ENCODE measurements at places on chromosomes 2 and 18.
A peak's percentile ranks its signal among the peaks of the same experiment; 100 is the strongest.

GRCh38 chr2:57880446-57880845 is 166.2 kb upstream of the VRK2 start:
- DNase-seq, result no peak

- DNase-seq, result no peak
These were observed 583.1 kb downstream of the XIRP2 start for GRCh38 chr2:167471332-167471731.

DNA sequence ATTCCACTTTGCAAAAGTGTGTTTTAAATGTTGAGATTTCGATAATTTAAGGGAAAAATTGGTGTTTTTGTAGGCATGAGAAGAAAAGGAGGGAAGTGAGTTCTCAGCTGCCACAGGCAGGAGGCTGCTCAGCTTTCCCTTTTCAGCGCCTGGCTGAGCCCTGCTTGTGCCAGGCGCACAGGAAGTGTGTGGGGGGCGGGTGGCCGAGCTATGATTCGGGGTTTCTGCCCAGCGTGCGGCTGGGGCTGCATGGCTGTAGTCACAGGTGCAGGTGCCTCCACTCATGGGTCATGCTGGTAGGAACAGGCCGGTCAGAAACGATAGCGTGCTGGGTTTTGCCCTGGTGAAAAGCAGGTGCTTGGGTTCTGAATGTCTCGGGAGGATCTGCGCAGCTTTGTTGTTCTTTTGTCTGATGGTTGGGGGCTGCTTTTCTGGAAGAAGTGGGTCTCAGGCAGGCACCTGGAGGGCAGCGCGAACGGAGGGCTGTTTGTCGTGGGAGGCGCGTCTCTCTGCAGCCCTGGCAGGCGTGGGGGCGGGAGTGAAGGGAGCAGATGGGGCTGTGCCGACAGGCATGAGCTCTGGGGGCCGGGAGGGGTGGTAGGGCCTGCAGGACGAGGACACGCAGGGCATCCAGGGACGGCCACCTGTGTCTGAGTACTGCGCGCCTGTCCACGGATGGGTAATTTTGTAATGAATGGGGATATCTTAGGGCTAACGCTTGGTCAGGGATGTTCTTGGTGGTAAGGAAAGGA is 2.1 kb downstream of the KCNG2 start:
- no peak for DNase-seq

DNA sequence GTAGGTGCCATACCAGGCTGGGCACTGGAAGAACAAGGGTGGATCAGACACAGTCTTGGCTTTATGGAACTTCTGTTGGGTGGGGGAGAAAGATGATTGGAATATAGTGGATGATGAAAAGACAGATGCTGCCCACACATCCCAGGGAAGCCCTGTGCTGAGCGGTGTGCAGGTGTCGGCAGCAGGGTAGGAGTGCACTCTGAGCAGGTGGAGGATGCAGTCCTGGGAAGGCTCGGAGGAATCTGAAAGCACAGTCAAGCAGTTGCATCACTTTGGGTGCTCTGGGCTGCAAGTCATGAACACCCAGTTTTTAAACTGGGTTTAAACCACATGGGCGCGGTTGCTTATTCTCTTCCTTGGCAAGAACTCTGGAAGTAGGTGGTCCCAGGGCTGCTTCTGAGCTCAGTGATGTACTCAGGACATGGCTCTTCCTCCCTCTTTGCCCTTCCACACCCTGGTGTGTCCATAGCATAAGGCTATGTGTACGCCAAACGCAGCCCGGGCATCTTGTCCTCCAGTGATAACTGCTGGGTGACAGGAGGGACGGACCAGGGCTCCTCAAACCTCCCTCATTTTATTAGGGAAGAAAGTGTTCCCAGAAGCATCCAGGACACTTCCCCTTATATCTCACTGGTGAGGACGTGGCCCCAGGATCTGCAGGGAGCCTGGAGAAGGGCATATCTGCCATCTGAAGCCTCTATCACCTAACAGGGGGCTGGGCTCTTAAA is 84.0 kb downstream of the SH3RF3 start:
- no peak for DNase-seq

- DNase-seq, result peak; percentile 1
These were observed 180.8 kb downstream of the WDR7 start for GRCh38 chr18:56831988-56832387.

DNA sequence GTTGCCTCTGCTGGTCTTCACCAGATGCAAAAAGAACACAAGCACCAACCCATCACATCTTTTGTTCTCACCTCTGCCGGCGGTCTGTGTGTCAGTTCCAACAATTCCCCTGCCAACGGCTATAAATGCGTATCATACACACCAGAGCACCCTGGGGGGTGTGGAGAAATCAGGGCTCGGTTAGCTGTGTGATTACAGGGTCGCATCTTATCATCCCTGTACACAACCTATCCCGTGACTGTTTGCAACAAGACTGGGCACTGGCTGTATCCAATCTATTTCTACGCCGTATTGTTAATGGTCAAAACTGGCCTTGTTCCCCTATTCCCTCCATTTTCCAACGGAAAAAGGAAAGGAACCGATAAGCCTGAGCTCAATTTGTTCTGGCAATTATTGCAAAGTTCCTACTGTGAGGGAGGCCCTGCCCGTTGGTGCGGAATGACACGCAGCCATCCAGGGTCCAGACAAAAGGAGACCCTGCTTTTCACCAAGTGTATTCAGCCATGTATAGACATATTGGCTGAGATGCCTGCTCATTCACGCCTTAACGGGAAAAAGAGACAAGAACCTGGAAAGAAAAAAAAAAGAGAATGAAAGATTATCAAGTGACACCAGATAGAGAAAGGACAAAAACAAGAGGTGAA is 136.9 kb downstream of the CDH20 start:
- DNase-seq, result no peak

- peak; percentile 100 for DNase-seq
These were observed 18.6 kb upstream of the COL6A3 start for GRCh38 chr2:237432484-237433092.

- peak; percentile 58 for DNase-seq
These were observed 222.9 kb upstream of the AGAP1 start for GRCh38 chr2:235270956-235271355.

DNA sequence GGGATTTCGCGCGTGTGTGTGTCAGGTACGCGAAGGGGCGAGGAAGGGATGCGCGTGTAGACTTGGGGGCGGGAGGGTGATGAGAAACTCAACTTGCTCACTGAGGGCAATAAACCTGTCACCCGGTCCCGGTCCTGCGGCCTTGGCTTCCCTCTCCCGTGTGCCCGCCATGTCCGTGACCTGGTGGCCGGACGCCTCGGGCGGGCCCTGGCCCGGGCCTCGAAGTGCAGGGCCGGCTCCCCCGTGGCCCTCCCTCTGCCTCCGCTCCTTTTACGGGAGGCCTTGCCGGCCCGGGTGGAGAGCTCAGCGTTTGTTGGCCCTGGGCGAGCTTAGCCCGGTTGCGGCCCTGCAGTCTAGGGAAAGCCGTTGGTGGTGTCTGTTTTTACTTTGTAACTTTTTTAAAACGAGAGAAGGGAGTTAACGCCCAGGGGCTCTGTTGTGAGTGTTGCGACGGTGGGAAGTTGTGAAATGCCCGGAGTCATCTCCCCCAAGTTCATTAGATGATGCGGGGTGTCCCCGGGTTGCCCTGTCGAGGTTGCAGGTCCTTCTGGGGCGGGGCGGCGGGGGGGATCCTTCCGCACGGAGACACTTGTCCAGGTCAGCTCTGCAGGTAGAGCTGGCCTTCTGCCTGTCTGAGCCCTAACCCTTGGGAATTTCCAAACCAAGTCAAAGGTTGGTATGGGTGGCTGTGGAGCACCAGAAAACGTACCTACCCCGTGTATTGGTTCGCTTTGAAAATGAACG is 883 bp downstream of the SMCHD1 start:
- no peak for DNase-seq

DNA sequence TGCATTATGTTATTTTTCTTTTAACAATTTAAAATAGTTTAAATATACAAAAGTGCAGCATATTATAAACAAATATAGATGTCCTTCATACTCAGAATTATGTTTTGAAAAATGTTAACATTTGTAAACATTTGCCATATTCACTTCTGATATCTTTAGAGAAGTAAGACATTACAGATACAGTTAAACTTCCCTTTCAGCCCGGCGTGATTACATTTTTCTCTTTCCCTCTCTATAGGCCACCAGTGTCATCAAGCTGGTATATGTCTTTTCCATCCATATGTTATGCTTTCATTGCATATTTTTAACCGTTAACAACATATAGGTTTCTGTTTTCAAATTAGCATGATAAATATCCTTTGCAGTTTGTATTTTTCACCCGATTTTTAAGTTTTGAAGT is 27.1 kb downstream of the TTC39C start:
- DNase-seq, result no peak

GRCh38 chr2:137992039-137992646 is 27.9 kb downstream of the HNMT start:
- no peak for DNase-seq

DNA sequence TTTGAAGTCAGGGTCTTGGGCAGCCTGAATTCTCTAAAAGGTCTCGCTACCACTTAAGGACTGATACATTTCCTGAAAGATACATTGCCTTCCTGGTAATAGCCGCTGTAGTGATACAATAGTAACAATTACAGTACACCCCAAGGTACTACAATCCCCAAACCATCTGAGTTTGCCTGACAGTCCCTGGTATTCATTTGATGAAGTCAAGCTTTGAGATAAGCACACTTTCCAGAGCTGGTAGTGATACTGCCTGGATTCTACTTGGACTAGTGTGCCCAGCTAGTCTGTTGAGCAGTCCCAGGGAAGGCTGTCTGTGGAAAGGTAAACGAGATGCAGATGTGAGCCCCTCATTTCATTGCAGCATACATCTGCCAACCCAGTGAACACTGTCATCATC is 24.4 kb upstream of the ITGB6 start:
- no peak for DNase-seq

DNA sequence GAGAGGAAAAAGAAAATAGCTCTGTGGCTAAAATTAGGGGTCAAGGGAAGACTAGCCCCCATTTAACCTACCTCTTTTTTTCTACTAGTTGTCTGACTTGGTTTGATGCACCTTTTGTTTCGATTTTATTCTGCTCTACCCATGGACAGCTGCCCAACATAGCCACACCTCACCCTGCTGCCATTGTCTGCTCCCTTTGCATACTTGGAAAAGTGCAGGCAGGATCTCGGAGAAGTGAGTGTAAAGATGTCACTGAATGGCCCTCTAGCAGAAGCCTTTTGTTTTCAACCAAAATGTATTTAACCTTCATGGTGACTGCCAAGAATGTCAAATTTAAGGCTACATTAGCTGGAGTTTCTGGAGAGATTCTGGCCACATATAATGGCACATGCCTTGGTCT is 62.9 kb downstream of the SETBP1 start:
- DNase-seq, result no peak

DNA sequence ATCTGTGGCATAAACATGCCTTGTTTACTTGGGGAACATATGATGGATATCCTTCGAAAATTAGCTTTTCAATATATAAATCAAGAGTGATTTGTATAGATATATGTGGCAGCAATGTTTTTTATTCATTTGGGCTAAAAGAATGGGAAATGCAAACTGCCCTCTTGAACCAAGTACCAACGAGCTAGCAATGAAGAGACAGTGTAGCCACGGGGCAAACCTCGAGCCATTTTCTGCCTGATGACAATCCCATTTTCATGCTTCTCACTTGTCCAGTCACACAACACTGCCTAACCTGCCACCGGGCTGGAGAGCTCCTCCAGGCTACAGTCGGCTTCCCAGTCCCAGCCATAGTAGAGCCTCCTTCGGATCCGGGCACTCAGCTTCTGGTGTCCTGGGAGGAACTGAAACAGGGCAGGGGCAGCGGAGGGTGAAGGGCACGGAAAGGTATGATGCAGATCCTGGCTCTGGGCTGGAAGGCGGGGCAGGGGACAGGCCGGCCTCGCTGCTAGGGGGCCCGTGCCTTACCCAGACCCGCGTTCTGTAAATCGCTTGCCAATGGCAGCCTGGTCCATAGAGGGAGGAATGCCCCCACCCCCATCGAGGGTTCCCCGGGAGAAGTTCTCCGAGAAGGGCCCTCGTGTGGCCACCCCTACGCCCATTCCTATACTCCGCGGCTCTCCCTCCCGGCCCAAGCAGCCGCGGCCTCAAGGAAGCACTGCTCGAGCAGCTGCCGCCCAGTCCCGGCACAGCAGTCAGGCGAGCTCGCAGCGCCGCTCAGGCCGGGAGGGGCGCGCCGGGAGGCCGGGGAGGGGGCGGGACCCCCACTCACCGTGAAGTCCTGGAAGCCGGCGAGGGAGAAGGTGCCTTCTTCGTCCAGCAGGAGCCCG is 552 bp downstream of the CNPPD1 start:
- peak; percentile 42 for DNase-seq

- DNase-seq, result no peak
These were observed 62.9 kb upstream of the CYRIA start for GRCh38 chr2:16728351-16729136.

DNA sequence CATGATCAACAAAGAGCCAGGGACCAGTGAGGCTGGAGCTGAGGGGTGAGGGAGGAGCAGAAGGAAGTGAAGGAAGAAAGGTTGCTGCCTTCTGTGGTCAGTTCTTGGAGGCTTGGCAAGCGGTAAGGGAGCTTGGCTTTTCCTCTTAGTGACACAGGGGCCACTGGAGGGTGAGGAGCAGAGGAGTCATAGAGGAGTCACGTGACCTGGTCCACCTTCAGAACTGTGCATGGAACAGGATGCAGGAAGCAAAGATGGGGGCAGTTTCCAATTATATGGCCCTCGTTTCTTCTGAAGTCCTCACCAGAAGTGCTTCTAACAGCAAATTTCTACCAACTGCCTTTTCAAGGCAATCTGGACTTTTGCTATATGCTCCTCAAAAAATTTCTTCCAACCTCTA is 326.9 kb upstream of the SMIM21 start:
- peak; percentile 35 for DNase-seq

DNA sequence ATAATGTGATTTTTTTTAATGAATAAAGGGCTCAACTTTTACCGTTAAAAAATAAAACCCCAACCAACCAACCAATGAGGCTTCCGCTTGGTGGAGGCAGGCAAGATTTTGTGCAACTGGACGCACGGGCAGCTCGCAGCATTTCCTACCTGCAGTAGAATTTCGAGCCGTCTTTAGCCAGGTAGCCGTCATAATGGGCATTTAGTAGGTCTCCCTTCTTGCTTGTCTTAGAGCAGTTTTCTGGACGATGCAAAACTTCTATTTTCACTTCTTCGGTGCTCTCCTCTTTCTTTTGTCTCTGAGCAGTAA is 316 bp downstream of the FKBP7 start:
- DNase-seq, result no peak

- no peak for DNase-seq
These were observed 160.2 kb downstream of the GALNT14 start for GRCh38 chr2:30978044-30978443.

- DNase-seq, result no peak
These were observed 1.8 kb downstream of the KIF5C start for GRCh38 chr2:148876595-148877402.

- peak; percentile 34 for DNase-seq
These were observed 10.5 kb downstream of the DRC1 start for GRCh38 chr2:26412091-26412673.

GRCh38 chr2:113216891-113217454 is 43.2 kb downstream of the PSD4 start:
- no peak for DNase-seq

GRCh38 chr2:9634133-9634532 is 3.3 kb upstream of the YWHAQ start:
- DNase-seq, result no peak
